Kidney (tissue), 22 donors: ENCODE measurements at places on chromosomes 5 and 9. TPM values are rescaled to one million over a fixed set of nuclear protein-coding genes. Genes with fewer than 3 reads are reported as not detected.

DNA sequence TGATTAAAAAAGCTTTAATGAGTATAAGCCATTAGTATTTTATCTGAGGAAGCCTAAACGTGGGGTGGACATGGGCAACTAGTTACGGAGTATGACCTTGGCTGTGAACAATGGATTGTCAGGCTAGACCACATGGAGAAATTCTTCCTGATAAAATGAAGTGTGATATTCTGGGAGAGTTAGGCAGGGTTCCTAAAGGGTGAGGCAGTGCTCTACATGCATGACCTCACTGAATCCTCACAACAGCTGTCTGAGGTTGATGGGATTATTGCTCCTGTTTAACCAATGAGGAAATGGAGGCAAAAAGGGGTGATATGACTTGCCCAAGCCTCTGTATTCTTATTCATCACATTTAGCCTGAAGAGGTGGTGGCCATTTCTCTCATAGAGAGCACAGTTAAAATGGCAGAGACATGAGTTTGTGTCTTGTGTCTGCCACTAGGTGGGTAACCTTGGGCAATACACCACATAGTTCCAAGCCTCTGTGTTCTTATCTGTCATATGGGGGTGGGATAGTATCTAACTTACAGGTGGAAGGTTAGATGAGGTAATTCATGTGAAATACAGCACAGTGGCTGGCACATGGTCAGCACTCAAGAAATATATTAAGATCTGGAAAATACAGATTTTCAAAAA, 96.1 kb upstream of the NR3C1 start:
- DNase-seq: no peak

DNA sequence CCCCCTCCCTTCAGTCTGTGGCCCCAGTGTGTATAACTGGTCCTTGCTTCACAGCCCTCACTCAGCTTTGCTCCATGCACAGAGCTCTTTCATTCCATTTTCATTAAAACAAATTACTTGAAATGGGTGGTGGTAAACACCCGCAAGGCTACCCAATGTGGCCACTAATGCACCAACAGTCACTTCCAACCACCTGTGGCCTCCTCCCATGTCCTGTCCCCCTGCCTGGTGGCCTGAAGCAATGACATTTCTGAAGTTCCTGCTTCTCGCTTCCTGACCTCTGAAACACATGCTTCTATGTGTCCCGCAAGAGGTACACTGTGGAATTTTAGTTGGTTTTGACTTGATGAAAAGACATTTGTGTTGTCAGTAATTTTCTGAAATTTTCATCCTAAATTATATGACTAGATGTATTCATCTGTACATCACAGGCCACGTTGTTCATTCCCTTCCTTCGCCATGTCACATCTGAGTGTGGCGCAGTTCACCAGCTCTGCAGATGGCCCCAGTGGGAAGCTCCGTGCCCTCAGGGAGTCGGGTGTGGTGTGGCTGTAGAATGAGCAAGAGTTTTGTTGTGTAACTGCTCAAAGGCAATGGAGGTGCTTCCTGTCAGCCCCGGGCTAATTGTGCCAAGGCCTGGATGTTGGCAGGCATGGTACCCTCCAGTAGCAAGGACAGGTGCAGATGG, 9.6 kb downstream of the ROPN1L start:
- no peak for DNase-seq

GRCh38 chr5:50717651-50718050, 51.2 kb downstream of the PARP8 start:
- DNase-seq: no peak

The FBN2 gene
- polyA plus RNA-seq: 0.11 TPM
